Occipital lobe (tissue), 3 donors: ENCODE measurements at places on chromosomes 5 and 9. TPM values are rescaled to one million over a fixed set of nuclear protein-coding genes. Genes with fewer than 3 reads are reported as not detected.

Gene MCIDAS
- total RNA-seq = not detected

Gene ARAP3
- 3.3 TPM for total RNA-seq

Gene SAXO1
- total RNA-seq = not detected

Gene ZNF658
- total RNA-seq = 21.5 TPM

Gene ANKRD55
- total RNA-seq = 0.31 TPM

DNA sequence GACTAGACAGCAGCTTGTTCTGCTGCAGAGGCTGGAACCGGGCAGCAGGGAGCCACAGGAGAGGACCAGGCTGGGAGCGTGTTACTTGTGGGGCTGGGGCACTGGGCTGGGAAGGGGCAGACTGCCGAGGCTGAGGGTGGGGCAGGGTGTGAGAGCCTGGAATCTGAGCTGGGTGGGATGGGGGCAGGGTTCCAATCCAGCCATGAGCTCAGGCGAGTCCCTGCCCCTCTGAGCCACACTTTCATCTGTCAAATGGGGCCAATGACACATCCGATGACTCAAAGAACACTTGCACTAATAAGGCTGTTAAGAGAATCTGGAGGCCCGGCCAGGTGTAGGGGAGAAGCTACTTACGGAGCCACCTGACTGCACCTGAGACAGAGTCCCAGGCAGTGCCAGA, 18.7 kb upstream of the WDR38 start:
- DNase-seq = no peak

GRCh38 chr9:90114641-90115425, 510.0 kb downstream of the GADD45G start:
- no peak for DNase-seq

DNA sequence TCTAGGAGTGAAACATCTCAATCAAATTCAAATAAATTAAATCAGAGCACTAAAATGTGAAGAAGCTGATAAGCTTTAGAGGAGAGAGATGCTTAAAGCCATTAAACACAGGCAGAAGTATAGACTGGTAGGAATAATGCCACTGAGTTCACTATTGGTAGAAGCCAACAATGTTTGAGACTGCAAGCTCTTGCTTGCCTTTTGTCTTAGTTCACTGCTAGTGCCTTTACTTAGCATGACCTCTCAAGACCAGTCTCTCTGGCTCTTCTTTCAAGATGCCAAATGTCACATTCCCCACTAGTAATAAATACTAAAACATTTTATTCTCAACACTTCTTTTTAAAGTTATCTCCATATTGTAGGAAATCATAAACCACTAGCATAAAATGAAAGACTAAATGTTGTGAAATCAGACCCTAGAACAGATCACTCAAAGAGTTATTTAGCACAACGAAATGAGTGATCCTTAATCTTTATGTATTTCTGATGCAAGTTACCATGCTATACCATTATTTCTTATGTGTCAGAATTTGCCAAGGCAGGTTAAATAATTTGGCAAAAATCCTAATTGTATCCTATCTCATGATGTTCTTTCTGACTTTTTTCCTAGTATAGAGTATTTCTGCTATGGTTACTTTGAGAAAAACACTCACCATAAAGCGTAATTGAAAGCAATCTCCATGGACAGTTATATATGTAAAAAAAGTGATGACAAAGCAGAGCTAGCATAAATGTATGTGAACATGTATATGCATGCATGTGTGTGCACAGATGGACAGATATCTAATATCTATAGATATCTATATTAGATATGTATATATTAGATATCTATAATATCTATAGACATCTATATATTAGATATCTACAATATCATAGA, 57.5 kb downstream of the PJA2 start:
- no peak for DNase-seq

DNA sequence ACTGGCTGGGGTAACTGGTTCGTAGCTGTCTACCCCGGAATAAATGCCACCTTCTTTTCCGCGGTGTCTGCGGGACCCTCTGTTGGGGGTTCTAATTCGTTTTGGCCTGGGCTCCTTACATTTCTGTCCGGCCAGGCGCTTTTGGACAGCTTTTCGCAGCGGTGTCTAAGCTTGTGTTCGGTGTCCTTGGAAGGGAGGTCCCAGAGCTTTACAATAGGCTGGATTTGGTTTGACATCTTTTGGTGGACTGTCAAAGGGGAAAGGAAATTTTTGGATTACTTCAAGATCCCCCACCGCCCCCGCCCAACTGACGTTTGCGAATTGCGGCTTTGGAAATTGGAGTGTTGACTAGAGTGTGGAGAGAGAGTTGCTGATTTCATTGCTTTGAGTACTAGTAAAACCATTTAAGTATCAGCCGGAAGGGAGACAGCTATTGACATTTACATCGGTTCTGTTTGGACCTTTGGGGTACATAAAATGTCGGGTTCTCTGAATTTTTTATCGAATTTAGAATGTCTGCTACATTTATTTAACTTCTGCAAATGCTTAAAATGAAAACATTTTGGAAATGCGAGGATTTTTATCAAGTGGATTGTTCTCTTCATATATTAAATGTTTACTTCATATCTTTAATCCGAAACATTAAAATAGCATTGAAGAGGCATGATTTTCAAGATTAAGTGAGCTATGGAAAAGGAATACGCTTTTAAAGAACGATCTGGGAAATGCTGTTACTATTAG, 4.7 kb upstream of the PURA start:
- DNase-seq = no peak

- DNase-seq = no peak
These were observed 183.5 kb downstream of the LURAP1L start for GRCh38 chr9:12958279-12958678.

GRCh38 chr9:111436571-111436970, 47.6 kb downstream of the ECPAS start:
- no peak for DNase-seq

DNA sequence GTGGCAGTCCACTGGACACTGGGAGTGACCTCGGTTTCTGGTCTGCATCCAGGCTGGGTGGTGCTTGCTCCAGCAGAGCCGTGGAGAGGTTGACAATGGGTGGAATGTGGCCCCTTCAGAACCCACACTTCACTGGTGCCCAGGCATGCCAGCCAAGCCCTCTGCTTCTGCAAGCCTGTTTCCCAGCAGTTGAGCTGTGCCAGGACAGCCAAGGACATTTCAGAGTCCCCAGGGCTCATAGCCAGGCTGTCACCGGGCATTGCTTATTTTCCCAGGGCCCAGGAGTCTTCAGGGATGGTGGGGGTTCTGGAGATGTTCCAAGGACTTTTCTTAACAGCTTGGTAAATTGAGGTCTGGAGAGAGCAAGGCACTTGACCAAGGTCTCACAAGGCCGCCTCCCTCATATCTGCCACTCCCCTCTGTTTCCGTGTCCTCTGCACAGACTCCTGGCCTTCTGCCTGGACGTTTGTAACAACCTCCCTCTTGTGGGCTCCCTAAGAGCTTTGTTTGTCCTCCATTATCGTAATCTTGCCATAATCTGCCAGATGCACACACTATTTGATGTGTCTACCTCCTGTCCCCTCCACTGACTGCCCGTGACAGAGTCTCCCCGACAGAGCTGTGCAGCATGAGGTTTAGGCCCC, 3.8 kb upstream of the NDST1 start:
- no peak for DNase-seq

DNA sequence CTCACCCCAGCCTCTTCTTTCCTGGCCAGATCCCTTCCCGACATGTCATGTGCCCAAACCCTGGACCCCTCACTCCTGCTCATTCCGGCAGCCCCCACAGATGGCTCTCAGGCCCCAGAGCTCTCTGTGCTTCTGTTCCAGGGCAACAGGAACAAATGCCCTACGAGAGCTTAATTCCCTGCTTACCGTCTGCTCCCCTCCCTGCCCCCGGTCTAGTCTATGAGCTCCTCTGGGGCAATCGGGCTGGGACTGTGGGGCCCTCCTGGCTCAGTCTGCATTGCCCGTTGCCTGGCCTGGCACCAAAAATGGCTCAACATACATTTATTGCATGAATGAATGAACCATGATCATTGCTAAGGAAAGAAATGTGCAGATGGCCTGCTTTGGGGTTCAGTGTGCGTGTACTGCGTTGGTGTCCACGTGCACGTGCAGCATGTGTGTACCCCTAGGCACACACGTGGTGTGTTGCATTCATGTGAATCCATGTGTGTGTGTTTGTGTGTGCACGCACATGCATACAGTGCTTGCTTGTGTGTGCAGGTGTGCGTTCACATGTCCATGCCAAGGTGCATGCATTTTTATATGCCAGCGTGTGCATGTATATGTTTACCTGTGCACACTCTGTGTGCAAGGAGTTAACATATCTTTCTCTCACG, 201.2 kb upstream of the IER5L start:
- no peak for DNase-seq

GRCh38 chr5:120539471-120539870, 75.4 kb downstream of the PRR16 start:
- no peak for DNase-seq

DNA sequence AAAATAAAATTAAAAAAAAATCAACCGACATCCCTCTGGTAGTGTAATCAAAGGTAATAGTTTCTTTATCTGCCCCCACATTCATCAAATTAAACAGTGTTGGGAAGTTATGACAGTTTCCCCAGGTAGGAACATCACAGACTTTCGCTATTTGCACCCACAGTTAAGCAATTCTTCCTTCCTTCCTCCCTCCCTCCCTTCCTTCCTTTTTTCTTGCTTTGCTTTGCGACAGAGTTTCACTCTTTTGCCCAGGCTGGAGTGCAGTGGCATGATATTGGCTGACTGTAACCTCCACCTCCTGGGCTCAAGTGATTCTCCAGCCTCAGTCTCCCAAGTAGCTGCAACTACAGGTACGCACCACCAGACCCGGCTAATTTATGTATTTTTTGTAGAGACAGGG, 10.8 kb upstream of the BICD2 start:
- DNase-seq = no peak

- no peak for DNase-seq
These were observed 28.5 kb upstream of the CORO2A start for GRCh38 chr9:98220911-98221310.

DNA sequence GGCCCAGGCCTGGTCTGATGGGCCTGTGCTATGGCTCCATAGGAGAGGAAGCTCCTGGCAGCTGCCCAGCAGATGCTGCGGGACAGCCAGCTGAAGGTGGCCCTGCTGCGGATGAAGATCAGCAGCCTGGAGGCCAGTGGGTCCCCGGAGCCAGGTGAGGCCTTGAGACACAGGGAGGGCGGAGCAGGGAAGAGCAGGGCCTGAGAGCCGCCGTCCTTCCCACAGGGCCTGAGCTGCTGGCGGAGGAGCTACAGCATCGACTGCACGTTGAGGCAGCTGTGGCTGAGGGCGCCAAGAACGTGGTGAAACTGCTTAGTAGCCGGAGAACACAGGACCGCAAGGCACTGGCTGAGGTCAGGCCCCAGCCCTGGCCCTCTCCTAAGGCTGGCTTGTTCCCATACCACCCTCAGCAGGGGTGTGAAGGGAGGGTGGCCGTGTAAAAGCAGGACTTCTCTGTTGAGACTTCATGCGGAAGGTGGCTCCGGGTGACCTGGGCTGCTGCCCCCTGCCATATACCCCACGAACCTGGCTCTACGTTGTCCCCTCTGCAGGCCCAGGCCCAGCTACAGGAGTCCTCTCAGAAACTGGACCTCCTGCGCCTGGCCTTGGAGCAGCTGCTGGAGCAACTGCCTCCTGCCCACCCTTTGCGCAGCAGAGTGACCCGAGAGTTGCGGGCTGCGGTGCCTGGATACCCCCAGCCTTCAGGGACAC, 4.5 kb downstream of the PKN3 start:
- no peak for DNase-seq

GRCh38 chr5:50888751-50889150, 222.3 kb downstream of the PARP8 start:
- DNase-seq = no peak

DNA sequence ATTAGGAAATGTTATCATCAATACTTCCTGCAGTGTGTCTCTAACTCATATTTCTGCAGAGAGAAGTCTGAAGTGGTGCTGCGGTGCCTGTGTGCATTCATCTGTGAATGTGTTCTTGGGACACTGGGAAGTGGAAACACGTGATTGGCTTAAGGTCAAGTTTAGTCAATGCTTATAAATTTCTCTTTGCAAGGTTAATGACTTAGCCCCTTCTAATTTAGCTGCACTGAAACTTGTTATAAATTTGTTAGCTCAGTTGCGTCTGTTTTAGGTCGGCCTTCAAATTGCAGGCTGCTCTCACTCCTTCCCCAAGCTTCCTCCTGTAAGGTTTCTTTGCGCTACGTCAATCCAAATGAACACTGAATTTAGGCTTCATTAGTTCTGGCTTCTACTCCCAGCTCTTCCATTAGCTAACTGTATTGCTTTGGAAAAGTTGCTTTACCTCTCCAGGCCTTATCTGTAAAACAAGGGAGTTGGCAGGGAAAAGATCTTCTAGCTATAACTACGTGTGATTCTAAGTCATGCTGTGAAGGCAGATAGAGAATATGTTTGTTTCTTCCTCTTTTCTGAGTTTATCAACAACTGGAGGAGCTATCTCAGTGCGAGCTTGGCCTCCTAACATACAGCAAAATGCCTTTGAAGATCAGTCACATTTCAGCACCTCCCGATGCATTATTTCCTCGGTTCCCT, 341.8 kb downstream of the NFIB start:
- no peak for DNase-seq

DNA sequence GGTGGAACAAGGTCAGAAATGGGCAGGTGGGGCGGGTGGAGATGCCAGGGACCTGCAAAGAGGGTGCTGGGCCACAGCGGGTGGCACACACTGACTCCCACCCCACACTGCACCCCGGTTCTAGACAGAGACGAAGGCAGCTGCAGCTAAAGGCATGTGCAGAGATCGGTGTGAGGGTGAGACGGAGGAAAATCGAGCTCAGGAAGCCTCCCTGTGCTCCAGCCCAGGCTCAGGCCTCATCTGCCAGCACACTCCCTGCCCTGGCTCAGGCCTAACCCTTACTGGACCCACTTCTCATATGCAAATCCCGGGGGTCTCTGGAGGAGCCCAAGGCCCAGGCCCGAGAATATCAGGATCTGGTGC, 130.8 kb upstream of the PPP1R26 start:
- DNase-seq = no peak
